Activated CD4-positive, alpha-beta T cell treated with anti-CD3 and anti-CD28 coated beads, Interleukin-2, amount 50 U/mL, for 16 hours (primary cell): ENCODE measurements at places on chromosomes 7 and 10.

DNA sequence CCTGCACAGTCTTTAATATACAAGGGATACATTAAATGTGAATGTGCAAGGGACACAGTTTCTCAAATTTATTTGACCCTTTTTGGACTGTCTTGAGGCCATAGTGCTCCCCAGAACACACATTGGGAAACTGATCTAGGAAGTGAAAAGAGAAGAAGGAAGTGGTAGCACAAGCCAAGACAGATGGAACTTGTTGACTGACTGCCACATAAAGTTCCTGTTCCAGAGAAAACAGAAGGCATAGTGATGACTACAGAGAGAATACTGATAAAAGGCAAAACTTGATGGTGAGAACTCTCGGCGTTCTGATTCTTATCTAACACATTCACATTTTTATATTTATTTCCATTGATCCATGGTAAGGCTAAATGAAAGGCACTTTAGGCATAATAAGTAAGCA, 1216.4 kb downstream of the CNTNAP2 start:
- no peak for DNase-seq

DNA sequence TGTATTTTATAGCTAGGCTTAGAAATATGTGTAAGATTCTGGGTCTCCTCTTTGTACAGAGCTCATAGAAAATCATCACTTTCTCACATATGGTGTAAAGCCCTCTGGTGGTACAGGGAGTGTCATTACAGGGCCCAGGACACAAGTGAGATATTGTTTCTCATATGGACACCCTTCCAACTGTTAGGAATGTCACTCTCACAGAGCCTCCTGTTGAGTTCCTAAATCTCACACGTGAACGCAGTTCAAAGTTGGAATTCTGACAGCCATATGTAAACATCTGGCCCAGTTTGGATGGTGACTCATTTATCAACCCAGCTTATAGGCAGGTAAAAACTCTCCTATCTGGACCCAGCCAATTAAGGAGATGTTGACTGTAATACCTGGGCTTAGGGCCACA, 35.4 kb upstream of the ZNF107 start:
- no peak for DNase-seq

GRCh38 chr10:117615649-117616048, 73.1 kb downstream of the EMX2 start:
- DNase-seq, result no peak

DNA sequence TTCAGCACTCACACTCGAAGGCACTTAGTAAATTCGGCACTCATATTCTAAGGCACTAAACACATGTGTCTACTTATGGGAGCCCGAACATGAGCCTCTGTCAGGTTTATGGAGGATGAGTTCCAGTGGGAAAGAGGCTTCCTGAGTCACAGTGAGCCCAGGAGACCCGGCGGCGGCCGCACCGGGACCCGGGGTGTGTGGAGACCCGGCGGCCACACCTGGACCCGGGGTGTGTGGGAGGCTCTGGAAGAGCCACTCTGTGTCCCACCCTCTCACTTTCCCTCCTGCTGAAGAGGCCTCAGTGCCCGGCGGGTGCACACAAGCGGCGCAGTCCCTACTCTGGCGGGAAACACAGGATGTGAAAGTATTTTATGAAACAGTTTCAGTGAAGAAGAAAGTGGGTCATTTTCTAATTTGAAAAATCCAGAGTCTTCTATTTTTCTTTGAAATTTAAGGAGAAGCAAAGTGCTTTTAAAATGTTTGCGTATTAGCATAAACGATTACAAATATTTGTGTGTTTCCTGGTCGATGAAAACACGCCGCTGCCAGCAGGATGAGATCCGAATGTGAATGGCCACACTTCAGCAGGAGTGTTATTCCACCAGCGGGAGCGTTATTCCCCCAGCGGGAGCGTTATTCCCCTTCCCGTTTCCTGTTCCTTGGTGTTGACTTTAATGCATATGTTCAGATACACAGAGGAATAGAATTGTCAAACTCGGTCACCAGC, 625.1 kb downstream of the DNAJB6 start:
- no peak for DNase-seq

DNA sequence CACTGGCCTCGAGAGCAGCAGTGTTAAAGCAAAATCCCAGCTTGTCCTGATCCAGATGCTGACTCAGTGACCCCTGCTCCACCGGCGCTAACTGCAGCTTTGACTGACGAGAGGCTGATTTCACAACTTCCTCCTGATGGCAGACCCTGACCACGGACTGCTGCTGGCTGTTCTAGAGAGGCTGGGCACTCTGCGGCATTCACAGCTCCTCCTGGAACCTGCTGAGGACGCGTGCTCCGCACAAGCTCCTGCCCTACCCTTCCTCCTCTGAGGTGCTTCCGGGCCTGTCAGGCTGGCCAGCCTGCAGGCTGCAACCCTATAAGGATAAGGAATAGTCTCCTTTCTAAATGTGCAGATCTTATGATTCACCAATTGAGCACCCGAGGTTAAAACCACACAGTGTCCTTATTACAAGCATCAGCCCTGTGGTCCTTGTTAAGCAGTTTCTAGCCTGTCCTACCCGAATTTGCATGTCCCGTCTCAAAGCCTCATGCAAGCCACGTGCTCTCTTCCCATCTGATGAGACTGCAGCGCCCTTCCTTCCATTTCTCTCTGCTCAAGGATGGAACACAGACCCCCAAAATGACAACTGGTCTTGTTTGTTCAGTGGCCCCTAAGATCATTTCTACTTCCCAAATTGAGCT, 35.5 kb upstream of the NCAPG2 start:
- no peak for DNase-seq

DNA sequence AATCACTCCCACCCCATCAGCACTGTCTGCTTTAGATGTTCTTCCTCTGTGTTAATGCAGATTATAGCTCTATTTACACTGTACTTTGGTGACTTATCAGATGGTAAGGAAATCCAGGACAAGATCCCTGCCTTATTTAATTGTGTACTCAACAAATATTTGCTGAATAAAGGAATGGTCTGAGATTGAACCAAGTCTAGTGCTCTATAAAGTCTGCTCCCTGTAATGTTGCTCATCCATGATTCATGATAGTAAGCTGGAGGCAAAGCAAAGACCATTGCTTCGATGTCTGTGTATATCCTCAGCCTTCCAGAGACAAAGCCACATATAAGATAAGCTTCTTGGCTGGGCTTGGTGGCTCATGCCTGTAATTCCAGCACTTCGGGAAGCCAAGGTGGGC, 33.5 kb downstream of the PLCE1 start:
- DNase-seq, result no peak

DNA sequence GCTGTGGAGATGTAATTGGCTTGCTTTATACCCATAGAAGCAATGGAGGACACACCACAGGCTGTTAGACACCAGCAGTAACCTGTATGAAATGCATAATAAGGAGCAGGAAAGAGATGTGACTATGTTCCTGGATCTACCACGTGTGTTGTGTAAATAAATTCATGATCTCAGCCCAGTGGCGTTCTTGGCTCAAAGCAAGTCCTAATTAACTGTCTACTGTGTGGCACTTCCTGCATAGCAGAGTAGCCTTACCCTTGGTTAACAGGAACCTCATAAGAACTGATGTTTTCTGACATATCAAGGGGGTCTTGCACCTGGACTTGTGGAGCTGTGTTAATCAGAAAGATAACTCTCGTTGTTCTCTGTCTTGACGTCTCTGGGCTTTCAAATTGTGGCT, 25.7 kb upstream of the FAM180A start:
- no peak for DNase-seq

- DNase-seq, result peak; percentile 41
Measured at GRCh38 chr10:112307358-112308124, 24.3 kb downstream of the TECTB start.

GRCh38 chr10:99695761-99696160, 36.2 kb downstream of the COX15 start:
- DNase-seq, result no peak

DNA sequence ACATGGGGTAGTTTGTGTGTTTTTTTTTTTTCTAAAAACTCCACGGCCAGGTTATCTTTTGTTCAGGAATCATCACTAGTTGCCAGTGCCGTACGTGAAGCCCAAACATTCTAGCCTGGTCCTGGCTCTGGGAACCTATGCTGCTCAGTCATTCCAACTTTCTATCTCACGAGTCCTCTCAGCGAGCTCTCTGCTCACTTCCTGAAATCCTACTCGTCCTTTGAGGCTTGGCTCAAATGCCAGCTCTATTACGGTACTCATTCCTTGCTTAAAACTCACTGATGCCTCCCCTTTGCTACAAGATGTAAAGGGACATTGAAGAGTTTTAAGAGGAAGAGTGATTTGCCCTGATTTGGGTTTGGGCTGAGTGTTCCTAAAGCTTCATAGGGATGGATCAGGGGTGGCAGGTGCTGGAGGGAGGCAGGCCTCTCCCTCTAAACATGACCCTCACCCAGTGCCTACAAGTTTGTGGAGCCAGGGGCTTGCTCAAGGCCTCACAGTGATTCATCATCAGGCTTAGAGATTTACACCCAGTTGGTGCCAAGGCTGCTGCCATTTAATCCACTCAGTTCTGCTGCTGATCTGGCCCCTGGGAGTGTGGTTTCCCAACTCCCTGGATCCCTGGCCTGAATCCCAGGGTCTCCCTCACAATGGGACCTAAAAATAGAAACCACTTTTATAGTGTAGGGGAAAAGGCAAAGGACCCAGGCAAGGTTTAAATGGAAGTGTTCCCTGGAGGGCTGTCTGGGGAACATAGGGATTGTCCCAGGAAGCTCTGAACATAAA, 46.1 kb upstream of the R3HCC1L start:
- no peak for DNase-seq

DNA sequence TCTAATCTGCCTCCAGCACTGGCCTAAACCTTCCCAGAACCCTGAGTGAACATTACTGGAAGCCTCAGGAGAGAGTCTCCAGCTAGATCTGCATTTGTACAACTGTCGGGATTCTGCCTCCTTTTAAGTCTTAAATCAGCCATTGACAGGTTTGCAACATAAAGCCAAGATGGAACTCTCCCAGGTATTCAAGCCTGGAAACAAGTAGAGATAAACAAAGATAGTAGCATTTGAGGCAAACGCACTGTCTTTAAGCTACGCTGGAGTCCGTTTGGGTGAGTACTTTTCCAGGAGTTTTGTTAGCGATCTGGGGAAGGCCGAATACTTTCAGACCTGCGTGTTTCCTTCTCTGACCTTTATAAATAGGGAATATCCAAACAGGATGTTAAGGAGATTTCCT, 317.2 kb upstream of the FZD8 start:
- DNase-seq, result no peak
